ENCODE measurements at places on chromosomes 4 and X.
A peak's percentile ranks its signal among the peaks of the same experiment; 100 is the strongest.

DNA sequence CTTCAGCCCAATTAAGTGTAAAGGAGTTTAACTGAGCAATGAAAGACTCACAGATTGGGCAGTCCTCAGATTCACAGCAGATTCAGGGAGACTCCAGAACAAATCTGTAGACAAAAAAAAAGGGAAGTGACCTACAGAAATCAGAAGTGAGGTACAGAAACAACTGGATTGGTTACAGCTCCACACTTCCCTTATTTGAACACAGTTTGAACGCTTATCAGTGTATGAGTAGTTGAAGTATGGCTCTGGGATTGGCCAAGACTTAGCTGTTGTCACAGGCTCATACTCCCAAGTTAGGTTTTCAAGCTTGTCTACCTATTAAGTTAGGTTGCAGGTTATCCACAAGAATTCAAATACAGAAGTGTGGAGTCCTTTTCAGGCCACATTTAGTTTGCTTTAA lies 112.4 kb upstream of the ELOVL6 start:
- no peak for DNase-seq

DNA sequence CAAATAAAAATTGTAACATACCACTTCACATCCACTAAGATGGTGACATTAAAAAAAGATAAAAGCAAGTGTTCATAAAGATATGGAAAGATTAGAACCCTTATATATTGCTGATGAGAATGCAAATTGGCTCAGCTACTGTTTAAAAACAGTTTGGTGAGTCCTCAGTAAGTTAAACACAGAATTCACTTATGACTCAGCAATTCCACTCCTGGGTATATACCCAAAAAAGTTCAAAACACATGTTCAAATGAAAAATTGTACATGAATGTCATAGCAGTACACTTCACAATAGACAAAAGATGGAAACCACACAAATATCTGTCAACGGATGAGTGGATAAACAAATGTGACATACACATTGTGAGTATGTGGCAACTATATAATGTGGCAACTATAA lies 39.0 kb downstream of the GABRA3 start:
- no peak for DNase-seq

DNA sequence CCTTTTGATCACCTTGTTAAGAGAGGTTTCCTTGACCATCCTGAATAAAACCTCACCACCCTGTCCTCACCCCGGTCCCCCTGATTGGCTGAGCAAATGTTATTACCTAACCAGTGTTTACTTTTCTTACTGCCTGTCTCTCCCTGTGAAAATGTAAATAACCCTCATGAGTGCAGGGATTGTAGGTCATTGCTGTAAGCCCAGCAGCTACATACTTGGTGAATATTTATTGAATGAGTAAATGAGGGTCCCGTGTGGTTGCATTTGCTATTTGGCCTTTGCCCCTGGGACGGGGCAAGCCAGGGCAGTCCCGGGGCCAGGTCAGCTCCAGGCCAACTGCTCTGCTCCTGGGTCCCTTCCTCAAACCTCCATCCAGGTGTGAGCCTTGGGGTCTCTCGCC lies 55.5 kb upstream of the CLCN4 start:
- DNase-seq = no peak

GRCh38 chr4:26302031-26302899 lies 18.5 kb upstream of the RBPJ start:
- DNase-seq = no peak

DNA sequence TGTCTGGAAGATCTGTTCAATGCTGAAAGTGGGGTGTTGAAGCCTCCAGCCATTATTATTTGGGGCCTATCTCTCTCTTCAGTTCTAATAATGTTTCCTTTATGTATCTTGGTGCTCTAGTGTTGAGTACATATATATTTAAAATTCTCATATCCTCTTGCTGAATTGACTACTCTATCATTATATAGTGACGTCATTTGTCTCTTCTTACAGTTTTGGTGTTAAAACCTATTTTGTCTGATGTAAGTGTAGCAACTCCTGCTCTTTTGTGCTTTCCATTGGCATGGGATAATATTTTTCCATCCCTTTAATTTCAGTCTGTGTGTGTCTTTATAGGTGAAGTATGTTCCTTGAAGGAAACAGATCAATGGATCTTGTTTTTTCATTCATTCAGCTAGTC lies 446.0 kb downstream of the FAM47A start:
- DNase-seq = no peak

DNA sequence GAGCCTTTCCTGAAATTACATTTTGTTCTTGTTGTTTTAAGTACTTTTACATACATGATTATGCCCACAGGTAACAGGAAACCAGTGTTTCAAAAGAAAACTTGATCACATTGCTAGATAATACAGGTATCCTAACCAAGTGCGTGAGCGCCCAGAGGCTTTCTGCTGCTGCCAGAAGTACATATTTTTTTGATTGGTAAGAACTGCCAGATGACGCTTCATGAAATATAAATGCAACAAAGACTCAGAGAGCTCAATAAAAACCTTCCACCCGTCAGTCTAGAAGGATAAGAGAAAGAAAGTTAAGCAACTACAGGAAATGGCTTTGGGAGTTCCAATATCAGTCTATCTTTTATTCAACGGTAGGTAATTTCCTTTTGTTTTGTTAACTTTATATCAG lies at the start of gene EPGN:
Gene EPGN (plus strand): TSS at position 256 of the 400 bp plus-strand sequence. CDS start 64 bp downstream, at position 320.
- no peak for DNase-seq

GRCh38 chr4:56646341-56646740 lies 34.8 kb downstream of the HOPX start:
- DNase-seq = no peak

DNA sequence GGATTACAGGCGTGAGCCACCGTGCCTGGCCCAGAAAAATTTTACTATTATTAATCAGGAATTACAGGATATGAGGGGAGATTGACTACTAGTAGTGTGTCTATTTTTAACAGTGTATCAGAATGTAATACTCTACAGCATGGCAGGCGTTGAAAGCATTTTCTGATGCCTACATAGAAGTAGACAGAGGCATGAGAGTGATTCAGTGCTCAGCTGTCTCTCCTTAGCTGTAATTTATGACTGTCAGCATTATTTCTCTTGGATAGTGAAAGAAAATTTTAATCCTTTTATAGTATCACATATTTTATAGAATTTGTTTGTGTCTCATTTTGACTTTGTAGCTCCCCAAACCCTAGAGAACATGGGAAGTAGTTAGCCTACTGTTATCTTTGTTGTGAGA lies 20.7 kb downstream of the ARHGAP24 start:
- no peak for DNase-seq

- peak; percentile 38 for DNase-seq
Measured at GRCh38 chr4:1693131-1693896, 9.2 kb upstream of the FAM53A start.

- no peak for DNase-seq
Measured at GRCh38 chr4:139965789-139966188, 188.2 kb downstream of the MAML3 start.

- DNase-seq = no peak
Measured at GRCh38 chr4:147874109-147874508, 142.2 kb downstream of the ARHGAP10 start.

- no peak for DNase-seq
Measured at GRCh38 chr4:74316397-74316796, 8.1 kb downstream of the EPGN start.

DNA sequence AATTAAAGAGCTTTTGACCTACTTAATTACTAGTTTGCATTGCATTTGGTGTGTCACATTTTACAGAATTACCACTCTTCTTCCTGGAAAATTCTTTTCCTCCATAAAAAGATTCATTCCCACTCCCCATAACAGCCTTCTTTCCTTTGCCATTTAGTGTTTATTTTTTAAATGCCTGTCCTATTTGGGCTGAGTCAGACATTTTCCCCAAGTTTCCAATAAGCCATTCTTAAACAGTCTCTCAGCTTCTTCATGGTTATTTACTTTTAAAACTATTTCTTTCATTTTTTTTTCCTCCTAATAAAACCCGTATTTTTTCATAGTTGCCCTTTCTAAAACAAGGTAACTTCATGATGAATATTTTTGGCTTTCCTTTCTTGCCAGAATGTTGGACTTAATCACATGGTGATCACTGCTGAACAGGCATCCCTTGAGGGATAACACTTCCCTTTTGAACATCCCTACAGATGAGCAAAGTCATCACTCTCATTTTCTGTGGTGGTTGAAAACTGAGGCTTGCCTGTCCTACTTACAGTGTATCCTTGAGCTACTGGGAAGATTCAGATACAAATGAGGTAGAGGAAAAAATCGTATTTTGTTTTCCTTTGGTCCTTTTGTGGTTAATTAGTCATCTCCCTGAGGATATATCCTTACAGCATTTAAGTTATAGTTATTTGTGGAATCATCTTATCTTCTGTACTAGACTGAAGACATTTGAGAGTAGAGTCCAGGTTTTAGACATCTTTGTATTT lies 520.5 kb upstream of the NR3C2 start:
- no peak for DNase-seq

- no peak for DNase-seq
Measured at GRCh38 chr4:17275836-17276235, 236.1 kb downstream of the QDPR start.

GRCh38 chrX:152245213-152245612 lies 106.8 kb upstream of the MAGEA10 start:
- DNase-seq = no peak

- DNase-seq = no peak
Measured at GRCh38 chr4:180448306-180448705, 1794.9 kb upstream of the TENM3 start.

GRCh38 chrX:154021131-154021611 lies 1.5 kb upstream of the IRAK1 start:
- DNase-seq = no peak

DNA sequence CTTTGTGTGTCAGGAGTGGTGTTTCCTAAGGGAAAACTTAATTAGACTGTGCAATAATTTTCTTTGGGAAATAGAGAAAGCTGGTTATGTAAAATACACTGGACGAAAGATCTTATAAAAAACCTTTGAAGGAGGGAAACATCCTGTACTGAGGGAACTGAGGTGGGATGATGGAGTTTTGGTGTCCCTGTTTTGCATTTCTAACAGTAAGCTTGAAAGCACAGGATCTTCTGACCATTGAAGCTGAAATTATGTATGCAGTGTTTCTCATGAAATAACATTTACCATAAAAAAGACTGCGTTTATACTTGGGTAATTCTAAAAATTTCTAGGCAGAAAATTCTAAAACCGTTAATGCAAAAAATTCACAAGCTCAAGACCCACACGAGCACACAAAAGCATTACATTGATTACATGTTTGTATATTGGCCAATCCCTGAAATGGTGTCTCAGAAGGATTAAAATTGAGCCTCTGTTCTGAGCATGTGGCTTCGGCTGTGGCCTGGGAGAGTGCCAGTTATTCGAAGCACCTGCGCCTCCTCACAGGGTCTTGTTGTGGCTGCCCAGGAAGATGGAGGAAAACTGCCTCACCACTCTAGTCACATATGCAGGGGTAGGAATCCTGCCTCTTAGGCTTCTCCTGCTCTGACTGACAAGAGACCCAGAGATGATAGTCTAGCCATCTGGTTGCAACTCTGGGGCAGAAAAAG lies 49.5 kb downstream of the JADE3 start:
- no peak for DNase-seq

GRCh38 chr4:183438458-183439113 lies 5.8 kb upstream of the CDKN2AIP start:
- DNase-seq = no peak

GRCh38 chrX:41491267-41492004 lies 44.3 kb downstream of the NYX start:
- no peak for DNase-seq

- no peak for DNase-seq
Measured at GRCh38 chr4:112213856-112214255, 17.7 kb upstream of the AP1AR start.

GRCh38 chr4:165714650-165715049 lies 158.4 kb upstream of the TLL1 start:
- no peak for DNase-seq

DNA sequence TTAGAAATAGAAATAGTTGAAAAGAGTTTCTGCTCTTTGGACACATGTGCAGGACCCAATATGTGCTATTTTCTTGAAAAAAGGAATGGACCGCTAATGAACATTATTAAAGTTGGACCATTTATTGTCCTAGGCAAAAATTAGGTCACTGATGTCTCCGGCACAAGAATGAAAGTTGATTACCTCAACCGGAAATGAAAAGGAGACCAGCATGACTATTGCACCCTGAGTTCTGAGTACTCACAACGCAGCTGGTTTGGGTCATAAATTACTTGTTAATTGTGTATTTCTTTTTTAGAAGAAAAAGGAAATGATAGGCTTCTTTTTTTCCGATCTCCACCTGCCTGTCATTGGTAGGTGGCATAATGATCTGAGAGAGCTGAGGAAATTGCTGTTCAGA lies 232.7 kb downstream of the ARHGAP24 start:
- DNase-seq = no peak

- DNase-seq = no peak
Measured at GRCh38 chrX:46254641-46255040, 290.6 kb downstream of the ZNF674 start.

DNA sequence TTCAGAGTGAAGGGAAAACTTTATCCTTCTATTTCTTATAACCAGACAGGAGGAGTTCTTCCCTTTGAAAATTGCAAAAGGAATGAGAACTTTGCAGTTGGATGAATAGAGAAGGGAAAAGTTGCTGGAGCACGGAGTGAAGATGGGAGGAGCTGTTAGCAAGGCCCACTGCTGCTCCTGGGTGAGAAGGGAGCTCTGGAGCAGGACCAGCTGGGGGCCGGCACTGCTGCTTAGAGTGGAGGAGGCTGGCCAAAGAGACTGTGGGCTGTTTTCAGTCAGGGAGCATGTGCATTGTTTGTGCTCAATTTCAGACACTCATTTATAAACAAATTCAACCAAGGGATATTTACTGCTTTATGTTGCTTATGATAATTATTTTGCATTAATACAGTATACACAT lies 164.2 kb downstream of the STIM2 start:
- DNase-seq = no peak

All from activated CD4-positive, alpha-beta T cell treated with anti-CD3 and anti-CD28 coated beads, Interleukin-2, amount 50 U/mL, for 24 hours (primary cell).